Activated gamma-delta T cell (primary cell): ENCODE measurements at places on chromosomes 12 and 14.

GRCh38 chr14:100376751-100377171 is 53.6 kb downstream of the SLC25A47 start:
- no peak for DNase-seq

DNA sequence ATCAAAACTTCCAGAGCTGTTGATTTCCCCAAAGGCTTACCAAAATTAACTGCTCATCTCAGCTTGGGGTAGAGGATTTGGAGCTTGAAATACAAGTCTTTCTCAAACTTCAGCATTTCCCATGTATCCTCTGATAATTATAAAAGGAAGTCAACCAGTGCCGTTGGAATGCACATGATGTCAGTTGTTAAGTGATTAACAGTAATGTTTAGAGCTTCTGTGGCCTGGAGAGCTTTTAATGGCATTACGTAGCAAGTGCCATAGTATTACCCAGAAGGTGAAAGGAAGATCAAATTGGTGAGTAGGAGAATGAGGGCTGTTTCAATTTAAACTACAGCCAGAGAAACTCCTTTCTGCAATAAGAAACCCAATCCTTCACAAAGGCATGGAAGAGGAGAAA is 62.5 kb upstream of the PTPRR start:
- DNase-seq, result no peak

DNA sequence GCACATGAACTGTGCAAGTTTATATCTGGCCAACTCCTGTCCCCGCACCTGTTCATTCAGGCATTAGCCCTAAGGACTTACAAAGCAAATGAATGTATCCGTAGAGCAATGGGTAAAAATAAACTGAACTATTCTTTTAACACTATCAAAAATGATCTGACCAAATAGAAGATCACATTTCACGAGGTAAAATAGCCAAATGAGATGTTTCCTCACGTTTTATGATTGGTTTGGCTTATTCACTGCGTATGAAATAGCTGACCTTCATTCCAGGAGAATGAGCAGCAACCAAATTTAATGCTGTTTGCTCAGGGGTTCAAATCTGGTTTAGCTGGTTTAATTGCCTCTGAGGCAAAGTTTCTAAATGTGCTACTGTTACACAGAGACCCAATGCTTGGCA is 216.0 kb upstream of the EEA1 start:
- DNase-seq, result no peak

DNA sequence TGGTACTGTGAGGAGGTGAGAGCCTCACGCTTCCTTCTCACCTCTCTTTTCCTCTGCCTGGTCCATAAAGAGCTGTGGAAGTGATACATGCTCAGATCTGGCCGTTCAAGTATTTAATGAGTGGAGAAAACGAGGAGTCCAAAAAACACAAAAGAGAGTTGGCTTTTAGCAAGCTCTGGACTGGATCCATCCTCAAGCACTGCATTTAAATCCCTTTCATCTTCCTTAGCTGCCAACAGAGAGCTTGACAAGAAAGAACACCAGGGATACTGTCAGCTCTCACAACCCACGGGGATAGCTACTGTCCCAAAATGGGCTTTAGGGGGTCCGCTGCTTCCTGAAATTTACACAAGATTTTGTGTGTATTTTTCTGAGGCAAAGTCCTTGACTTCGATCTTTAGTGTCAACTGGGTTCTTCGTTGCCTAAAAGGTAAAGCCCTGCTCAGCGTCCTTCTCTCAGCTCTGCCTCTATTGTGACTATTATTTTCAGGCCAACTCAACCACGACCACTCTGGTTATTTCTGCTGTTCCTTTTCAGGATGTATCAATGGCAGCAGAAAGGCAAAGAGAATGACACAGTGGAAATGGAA is 120.9 kb downstream of the TMTC1 start:
- no peak for DNase-seq

- no peak for DNase-seq
Observed at GRCh38 chr12:112900298-112901145, 6.2 kb upstream of the OAS1 start.

DNA sequence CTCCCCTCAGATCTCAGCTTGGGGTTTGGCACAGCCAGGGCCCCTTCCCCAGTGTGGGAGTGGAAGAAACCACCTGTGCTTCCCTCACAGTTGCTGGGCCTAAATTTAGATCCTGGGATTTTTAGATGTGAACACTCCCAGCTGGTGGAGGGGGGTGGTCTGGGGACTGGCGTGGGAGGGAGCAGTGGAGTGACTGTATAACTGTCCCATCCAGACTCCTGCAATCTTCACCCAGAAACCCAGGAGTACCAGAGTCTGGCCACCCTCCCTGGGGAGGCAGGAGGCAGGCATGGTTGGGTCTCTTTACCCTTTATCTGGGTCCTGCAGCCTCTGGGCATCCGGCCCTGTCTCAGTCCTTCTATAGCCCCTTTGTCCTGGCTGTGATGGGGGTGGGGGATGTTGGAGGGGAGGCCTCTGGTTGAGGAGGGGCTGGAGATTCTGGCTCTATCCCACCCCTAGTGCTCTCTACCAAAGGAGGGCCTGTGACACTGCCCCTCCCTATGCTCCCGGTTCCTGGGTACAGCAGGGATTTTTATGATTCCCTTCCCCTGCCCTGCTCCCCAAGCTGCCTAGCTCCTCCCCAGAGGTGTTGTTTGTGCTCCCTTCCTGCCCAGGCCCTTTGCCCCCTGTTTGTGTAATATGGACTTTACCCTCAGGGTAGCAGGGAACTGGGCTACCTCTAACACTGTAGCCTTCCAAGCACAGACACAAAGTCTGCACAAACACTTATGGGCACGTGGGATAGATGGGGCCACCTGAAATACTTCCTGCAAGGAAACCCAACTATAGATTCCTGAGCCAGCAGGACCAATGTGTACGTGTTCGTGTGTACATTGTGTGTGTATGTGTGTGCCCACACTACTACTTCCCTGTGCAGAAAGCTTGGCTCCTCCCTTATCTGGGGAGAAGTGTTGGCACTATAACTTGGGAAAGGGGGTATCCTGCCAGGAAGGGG is 1.7 kb downstream of the ERBB3 start:
- no peak for DNase-seq

DNA sequence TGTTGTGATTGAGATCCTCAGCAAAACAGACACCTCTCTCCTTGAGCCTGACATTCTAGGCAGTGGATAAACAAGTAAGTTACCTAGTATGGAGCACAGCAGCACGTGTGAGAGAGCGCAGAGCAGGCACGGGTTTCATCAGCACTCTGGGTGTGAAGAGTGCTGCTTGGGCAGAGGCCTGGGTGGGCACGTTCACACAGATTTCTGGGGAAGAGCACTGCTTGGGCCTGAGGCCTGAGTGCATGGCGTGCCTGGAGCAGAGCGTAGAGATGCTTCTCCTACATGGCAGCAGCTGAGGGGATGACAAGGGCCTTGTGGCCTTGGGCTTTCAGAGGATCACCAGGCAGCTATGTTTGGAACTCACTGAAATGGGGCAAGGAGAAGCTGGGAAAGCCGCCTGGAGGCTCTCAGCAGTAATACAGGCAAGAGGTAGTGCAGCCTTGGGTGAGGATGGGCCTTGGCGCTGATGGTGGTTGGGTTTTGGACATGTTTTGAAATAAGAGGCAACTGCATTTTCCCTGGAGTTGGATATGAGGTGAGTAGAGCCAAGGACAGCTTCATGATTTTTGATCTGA is 17.6 kb downstream of the CKB start:
- no peak for DNase-seq

- DNase-seq, result no peak
Observed at GRCh38 chr14:64474041-64474440, 8.7 kb downstream of the AKAP5 start.

- DNase-seq, result no peak
Observed at GRCh38 chr14:102917469-102918211, 4.8 kb upstream of the AMN start.

DNA sequence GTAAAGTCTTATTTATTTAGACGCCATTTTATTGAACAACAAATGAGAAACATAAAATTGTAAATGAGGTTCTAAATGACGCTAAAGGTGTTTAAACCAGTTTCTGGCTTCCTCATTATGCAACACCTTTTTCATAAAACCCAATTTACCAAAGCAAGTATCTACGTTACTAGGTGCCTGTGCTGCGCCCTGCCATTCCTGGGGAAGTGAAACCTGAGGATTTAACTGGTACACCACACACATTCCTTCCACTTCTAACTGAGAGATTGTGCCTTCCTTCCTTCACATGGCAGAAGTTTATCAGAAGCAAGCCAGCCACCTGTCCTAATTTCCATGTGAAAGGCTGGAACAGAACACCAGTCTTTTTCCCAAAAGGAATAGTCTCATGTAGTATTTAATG is 40.3 kb upstream of the GCH1 start:
- no peak for DNase-seq

DNA sequence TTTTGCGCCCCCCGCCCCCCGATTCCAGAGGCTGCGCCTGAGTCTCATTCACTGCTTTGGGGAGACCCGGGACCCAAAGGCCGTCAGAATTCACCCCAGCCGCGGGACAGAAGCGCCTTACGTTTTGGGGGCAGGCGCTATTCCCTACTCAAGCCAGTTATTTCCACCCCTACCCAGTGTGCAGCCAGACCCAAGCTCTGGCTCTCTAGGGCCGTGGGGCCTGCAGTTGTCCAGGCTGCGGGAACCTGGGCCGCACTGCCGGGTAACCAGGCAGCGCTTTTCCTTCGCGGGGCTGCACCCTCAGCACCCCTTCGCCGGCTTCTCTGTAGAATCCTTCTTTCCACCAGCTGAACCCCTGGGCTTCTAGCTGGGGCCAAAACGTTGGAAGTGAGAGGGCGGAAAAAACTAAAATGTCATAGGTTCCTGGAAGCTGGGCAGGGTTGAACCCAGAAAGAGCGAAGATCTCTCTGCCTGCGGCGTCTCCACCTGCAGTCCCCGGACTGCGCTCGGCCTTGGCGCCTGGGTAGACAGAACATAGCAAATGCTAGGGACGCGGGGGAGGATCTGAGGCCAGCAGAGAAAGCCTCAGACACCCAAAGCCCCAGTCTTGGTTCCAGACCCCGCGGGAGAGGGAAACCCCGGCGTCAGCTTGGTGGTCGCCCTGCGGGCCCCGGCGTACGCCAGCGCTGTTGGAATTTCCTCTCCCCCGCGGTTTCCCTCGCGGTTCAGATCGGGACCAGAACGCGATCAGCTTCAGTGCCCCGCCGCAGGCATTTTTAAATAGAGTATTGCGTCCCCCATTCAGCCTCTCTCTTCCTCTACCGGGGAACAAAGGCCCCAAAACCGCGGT is 18.3 kb downstream of the TBX3 start:
- DNase-seq, result no peak
